ENCODE measurements at places on chromosomes 1 and 21.

DNA sequence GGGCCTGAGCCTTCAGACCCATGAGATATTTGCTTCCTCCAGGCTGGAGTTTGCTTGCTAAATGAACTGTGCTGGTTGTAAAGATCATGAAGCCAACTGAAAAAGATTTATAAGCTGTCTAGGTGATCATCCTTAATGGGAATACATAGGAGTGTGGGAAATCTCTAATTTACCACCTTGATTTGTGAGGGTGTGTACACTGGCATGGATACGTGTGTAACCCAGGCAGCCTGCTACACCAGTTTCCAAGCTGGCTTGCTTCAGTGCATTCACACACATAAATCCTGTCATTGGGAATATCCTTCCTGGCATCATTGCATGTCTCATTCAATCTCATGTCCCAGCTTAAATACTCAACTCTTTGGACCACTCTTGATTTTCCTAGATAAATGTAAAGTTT, 57.6 kb upstream of the GNG12 start:
- no peak for DNase-seq

DNA sequence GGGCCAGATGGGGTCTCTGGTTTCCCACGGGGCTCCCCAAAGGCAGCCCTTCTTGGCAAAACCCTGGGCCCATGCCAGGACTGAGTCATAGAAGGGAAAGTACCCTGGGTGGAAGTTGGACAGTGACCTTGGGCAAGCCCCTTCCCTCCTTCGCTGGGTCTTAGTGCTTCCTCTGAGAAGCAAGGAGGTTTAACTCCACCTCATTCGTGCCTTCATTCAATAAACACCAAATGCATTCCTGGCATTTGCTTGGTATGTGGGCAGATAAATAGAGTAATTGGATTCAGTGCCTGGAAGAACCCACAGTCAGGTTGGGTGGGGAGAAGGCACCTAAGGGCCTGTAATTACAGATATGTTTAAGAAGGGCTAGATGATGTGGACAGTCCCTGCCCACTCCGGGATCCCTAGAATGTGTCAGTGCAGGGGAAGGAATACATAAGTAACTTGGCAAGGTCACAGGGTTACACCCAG, 36.3 kb upstream of the CITED4 start:
- peak; percentile 80 for DNase-seq

DNA sequence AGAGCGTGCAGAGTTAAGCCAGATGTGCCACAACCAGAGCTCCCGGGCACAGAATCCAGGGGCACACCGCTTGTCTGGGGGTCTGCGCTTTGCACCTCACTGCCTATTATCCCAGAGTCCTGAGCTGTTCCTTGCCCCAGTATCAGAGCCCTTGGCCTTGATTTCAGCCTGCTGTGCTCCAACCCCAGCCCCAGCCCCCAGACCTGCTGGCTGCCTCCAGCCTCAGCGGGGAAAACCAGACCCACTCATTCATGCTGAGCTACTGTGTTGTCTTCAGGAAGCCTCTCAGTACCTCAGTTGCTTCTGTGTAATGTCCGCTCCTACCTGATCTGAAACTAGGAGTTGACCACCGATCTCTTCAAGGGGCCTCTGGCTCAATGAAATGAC, 1.1 kb downstream of the IKBKE start:
- no peak for DNase-seq

- DNase-seq = no peak
Measured at GRCh38 chr21:46393941-46394594, 64.6 kb upstream of the DIP2A start.

- peak; percentile 45 for DNase-seq
Measured at GRCh38 chr1:231192620-231193163, 30.8 kb downstream of the TRIM67 start.

- peak; percentile 47 for DNase-seq
Measured at GRCh38 chr1:54950369-54951163, 29.9 kb upstream of the TMEM61 start.

Measured in MG63 (cell line).